ENCODE measurements at places on chromosomes 1 and 21.

- no peak for DNase-seq
Measured at GRCh38 chr1:7656557-7657215, 114.4 kb upstream of the VAMP3 start.

GRCh38 chr1:209411491-209411929 lies 172.0 kb upstream of the CAMK1G start:
- no peak for DNase-seq

DNA sequence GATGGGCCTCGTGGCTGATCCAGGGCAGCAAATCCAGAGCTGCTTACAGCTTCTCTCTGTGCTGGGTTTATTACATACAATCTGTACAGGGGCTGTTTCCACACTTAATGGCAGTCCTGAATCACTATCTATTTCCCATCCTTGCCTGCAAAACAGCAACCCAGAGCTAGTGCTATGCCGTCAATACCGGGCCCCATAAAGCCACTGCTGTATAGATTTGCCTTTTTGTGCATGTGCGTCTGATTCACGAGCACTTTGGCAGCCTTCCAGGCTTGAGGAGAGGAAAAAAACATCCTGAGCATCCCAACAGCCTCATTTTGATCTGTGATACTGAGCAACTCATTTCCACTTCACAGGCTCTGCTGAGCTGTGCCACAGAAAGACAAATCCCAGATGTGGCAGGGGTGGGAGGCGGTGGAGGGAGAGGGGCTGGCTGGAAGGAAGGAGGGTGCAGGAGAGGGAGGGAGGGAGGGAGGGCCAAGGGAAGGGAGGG lies 65.2 kb upstream of the TARBP1 start:
- peak; percentile 36 for DNase-seq

- DNase-seq: peak; percentile 91
Measured at GRCh38 chr1:2049718-2050431, at the start of gene PRKCZ. PRKCZ (plus strand) TSS chr1:2050411; CDS start chr1:2050631, 220 bp downstream.

DNA sequence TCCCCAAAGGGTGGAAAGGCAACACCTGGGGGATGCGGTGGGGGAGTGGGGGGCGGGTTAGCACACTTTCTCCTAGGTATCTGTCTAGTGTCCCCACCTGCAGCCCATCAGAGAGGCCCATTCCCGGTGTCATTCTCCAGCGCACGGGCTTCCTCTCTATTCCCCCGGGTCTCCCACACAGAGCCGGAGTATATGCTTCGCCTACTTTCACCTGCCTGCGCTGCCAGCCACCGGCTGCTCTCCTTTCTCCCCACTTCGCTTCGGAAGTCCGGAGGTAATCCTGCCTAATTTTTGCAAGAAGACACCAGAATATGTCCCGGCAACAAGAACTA lies 852 bp downstream of the RGS7 start:
- no peak for DNase-seq

GRCh38 chr1:169928438-169929209 lies 34.9 kb upstream of the SCYL3 start:
- DNase-seq: no peak

DNA sequence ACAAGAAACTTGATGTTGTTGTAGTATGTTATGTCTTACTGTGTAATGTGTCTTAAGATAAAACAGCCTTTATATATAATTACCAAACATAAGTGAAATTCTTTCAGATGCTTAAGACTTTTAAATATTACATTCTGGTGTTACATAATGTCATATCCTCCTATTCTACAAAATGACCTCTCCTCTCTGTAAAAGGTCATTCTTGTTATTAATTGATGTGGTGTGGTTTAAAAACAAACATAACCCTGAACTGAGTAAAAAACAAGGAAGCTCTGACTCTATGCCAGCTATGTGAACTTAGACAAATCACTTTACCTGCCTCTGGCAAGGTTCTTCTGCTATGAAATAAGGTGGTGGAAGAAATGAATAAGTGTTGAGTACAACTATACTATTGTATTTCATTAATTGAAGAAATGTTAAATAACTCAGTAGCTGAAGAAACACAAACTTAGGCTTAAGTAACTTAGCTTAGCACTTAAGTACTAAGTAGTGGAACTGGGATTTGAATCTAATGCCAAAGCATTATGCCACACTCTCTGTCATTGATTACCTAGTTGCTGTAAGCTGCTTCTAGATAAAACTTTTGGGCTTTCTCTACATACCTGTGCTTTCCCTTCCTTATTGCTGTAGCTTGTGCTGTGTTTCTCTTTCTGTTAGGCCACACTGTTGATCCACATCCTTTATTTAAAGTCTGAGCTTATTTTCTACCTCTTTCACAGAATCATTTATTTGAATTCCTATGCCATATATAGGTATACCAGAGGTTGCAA lies 859 bp upstream of the ANGPTL1 start:
- DNase-seq: no peak

GRCh38 chr1:243558576-243558975 lies 291.5 kb downstream of the AKT3 start:
- DNase-seq: no peak

- no peak for DNase-seq
Measured at GRCh38 chr21:37821786-37822450, 94.3 kb downstream of the KCNJ6 start.

DNA sequence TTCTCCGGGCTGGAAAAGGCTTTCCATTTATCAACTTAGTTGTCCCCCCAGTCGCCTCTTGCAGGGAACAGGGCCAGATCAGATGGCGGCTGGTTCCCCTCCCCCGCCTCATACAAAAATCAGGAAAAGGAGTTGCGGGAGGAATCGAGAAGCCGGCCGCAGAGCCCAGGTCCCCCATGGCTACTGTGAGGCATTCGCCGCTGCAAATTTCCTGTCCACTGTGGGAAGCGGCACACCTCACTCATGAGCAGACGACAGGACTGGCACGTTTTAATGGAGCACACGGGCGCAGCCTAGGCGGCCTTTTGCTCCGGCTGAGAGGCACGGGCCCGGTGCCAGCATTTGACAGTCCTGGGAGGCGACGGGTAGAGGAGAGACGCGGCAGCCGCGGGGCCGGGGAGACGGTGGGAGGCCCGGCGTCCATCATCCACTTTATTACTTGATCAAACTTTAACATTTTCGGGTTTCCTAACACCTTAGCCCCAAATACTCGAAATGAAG lies 1.1 kb downstream of the GNG4 start:
- no peak for DNase-seq

DNA sequence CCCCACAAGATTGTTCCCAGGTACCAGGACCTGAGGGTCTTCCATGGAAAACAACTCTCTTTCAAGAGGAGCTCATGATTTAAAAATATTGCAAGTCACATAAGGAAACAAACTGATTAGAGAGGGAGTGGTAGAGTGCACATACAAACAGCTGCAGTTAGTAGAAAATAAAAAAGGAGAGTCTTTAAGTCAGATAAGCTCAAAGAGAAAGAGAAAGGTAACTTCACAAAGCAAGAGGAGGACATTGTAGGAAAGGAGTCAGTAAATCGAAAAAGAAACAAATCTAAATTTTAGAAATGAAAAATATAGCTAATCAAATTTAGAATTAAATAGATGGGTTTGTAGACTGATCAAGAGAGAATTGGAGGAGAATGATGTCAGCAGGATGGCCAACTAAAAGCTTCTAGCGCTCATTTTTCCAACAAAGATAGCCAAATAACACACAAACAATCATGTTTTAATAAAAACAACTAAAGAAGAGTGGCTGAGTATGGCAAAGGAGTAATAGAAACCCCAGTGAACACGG lies 86.1 kb upstream of the CD53 start:
- DNase-seq: no peak

DNA sequence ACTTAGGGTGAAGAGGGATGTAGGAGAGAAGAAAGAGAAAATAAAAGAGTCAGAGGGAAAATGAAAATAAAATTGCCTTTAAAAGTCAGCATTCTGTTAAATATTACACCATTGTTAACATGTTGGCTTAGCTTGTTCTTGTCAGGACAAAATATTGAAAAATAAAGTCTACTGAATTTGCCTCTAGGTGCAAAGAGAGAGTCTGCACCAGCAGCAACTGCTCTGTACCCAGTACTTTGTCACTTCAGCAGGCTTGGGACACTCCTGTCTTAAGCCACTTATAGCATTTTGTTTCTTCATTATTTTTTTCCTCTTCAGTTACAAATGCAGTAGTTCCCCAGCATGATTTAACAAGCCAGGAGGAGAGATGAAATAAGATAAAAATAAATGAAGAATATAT lies 11.0 kb upstream of the USH2A start:
- DNase-seq: no peak

DNA sequence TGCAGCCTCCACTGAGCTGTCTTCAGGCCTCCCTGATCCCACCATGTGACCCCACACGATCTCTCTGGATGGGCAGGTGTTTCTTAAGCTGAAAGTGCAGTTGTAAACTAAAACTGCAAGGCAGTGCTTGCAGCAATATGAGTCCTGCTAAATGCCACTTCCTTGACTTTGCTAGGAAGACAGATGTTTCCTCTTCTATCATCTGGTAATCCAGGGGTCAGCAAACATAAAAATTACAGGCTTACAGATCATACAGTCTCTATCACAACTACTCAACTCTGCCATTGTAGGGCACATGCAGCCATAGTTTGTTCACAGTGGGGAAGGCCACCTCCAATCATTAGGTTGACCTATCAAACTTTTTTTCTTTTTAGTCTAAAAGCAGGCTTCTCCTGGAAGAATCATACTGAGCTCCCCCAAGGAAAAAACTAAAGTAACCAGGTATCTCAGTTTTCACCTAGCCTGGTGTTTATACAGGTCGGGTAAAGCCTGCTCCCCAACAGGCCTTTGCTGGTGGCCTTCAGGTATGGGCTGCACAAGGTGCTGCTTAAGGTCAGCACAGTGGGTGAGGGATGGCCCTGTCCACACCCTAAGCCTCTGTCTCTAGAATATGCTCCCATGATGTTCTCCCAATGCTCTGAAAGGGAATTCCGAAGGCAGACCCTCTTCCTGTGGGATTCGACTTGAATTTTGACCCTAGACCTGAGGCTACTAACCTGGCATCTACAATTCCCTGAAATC lies 10.8 kb downstream of the ABCA4 start:
- no peak for DNase-seq

DNA sequence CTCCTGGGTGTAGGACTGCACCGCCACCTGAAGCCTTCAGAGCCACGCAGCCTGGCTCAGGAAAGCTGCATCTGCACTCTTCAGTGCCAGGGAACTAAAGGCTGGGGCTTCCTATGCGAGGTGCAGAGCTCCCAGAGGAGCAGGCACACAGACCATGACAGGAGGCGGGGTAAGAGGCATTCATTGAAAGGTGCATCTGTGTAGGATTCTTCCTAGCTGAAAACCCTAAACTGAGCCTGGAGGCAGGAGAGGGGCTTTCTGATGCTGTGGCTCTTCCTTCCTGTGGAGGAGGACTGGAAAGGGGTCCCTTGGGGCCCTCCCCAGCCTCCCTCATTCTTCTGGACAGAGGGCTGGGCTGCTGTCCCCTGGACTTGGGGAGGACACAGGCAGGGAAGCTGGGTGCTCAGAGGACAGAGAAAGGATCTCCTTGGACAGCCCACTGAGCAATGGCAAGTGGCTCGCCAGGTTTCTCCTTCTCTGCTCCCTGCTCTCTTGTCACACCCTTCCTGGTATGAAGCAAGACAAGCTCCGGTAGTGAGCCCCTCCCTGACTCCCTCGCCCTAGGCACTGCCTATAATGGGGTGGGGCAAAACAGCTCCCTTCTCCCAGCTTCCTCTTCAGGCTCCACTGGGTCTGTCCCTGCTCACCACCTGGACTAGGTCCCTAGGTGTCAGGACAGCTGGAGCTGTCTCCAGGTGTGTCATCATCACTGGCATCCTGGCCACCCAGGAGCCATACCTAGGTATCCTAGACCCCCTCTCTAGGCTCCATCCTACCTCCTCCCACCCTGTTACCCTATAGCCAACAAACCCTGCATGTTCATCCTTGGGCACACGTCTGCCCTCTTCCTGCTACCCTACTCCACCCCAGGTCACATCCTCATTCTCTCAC lies 20.0 kb downstream of the S100A6 start:
- DNase-seq: no peak

- no peak for DNase-seq
Measured at GRCh38 chr21:30818837-30819610, 6.0 kb upstream of the KRTAP8-1 start.

- no peak for DNase-seq
Measured at GRCh38 chr1:211576717-211577116, 2.2 kb downstream of the SLC30A1 start.

DNA sequence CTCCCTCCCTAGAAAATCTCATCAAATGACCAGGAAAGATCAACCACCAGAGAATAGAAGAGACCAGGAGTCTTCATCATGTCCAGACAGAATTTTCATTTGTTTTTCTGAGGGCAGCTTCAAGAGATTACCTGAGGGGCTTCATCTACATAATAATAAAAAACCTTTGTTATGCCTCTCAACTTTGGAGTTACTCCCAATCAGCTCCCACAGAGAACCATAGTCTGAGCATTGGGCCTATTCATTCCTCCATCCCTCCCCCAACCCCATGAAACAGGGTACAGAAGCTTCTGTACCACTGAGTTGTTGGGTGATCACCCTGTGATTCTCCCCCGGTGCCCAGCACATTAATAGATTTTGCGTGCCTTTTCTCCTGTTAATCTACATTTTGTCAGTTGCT lies 53.3 kb upstream of the PRRC2C start:
- no peak for DNase-seq

- DNase-seq: no peak
Measured at GRCh38 chr1:45526135-45526644, 4.5 kb upstream of the PRDX1 start.

DNA sequence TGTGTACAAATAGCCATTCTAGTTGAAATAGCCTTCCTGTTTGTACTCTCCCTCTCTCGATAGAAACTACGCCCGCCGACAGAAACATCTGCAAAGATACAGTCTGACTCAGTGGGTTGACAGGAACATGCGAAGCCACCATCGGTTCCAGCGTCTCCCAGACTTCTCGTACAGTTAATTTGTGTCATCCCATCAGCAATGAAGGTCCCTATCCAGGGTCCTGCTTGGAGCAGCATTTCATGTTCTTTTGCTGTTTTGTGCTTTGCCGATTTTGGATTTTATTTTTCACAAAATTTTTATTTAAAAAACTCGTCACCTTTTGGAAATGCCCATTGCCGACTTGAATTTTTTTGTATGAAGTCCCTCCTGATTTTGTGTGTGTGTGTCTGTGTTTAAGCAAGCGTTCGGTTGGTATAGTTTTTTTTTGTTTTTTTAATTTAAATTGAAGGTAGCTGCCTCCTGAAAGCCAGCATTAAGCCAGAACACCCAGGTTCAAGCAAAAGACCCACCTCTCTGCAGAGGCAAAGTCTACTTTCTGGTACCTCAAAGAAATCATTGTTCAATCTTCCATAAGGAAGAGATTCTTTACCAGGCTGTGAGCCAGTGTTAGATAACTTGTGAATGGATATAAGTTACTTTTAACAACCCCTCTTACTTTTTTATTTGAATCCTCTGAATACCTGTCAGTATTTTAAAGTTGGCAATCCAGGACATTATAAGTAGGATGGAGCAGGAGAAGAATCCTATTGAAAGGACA lies 14.7 kb downstream of the FNDC5 start:
- DNase-seq: no peak

GRCh38 chr1:187621951-187622350 lies 793.2 kb downstream of the PLA2G4A start:
- DNase-seq: no peak

GRCh38 chr1:234096161-234096770 lies 191.8 kb downstream of the SLC35F3 start:
- no peak for DNase-seq

- DNase-seq: no peak
Measured at GRCh38 chr1:57485643-57486042, 61.8 kb upstream of the DAB1 start.

GRCh38 chr1:178196631-178197030 lies 102.7 kb downstream of the RASAL2 start:
- DNase-seq: no peak

GRCh38 chr1:204188959-204189639 lies 7.2 kb downstream of the KISS1 start:
- DNase-seq: no peak

Data from stimulated activated CD4-positive, alpha-beta T cell treated with anti-CD3 and anti-CD28 coated beads, Interleukin-2, amount 100 ng/mL, for 4 hours (primary cell).